ENCODE measurements at places on chromosomes 6 and 20.

DNA sequence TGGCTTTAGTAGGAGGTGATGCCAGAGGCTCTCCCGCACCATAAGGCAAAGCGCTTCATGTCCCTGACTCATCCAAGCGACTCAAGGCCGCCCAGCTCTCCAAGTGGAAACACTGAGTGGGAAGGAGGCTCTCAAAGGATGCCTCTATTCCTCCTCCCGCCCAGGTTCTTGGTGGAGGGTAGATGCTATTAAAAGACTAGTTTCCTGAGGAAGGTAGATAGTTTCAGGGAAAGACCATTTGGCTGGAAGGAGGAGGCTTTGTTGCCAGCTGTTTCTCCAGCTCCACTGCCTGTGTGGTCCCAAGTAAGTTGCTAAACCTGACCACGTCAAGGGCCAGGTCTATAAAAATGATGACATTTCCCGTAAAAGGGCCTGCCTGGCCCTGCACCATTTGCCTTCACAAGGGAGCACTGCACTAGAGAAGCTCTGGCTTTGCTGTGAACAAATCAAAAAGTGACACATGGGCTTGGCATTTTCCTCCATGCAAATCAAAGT lies 48.2 kb downstream of the GMDS start:
- peak; percentile 54 for DNase-seq

DNA sequence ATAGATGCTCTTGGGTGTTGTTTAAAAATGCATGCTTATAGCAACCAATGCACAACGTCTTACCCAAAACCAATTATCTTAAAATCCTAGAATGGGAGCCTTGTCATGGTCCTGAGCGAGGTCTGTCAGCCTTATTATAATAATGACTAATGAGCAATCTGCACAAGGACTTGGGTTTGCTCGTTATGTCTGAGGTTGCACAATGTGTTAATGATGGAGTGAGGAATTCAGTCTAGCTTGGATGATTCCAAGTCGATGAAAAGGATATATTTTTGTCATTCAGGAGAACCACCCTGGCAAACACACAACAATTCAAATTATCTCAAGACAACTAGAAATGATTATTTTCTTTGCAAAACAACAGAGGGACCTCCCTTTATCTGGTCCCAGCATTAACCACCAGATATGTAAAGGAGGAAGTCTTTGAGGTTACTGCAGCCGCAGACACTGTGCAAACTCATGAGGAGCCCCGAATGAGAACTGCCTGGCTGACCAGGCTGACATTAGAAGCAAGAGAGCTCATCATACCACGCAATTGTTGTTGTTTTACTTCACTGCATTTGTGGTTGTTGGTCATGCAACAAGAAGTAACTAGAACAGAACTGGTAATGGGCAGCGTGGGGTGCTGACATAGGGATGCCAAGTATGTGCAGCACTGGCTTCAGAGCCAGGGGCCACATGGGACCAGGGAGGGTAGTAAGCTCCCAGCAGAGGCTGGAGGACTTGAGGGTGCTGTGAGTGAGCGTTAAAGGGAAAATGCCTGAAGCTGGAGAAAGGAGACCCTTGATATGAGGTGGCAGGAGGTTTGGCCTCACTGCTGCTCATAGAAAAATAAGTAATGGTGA lies 488.3 kb downstream of the CDH26 start:
- DNase-seq, result no peak

GRCh38 chr6:158445426-158446085 lies 114.3 kb upstream of the TMEM181 start:
- DNase-seq, result no peak

DNA sequence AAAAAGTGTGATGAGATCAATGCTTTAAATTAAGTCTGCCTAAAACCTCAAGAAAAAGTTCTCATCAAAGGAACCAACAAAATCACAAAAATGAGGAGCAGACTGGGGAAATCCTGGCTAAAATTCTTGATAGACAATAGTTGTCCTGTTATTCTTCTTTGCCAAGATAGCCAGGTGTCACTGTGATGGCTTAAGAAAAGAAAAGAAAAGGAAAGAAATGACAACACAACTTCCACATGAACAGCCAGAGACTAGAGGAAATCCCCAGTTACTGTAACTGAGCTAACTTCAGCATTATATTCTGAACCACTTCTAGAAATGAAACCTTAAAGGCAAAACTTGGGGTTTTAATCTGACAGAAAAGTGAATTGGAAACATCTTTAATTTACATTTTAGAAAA lies 129.6 kb downstream of the CD24 start:
- DNase-seq, result no peak

- DNase-seq, result no peak
Observed at GRCh38 chr6:14922706-14923460, 323.0 kb upstream of the JARID2 start.

DNA sequence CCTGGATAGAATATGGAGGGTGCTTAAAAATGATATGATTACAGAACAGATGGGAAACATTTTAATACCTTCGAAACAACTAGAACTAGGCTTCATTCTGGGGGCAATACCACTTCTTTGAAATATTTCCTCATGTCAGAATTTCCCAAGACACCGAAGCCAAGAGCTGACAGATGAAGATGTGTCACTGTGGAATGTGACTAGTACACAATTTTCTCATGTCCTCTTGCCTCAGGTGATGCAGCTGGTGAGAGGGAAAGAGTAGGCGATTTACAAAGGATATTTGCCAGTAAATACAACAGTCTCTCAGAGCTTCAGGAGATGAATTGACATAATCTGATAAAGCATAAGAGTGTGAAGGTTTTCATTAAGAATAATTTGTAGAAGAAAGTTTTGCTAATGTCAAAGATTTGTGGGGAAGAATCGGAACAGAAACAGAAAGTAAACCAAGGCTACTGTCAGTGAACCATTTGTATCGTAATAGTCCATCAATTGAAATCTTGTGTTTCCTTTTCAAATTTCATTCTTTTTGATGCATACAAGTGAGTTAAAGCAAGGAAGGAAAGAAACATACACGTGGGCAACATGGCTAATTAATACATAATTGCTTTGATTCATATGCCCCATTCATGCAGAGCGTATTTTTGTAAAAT lies 164.7 kb upstream of the CCN2 start:
- DNase-seq, result no peak

DNA sequence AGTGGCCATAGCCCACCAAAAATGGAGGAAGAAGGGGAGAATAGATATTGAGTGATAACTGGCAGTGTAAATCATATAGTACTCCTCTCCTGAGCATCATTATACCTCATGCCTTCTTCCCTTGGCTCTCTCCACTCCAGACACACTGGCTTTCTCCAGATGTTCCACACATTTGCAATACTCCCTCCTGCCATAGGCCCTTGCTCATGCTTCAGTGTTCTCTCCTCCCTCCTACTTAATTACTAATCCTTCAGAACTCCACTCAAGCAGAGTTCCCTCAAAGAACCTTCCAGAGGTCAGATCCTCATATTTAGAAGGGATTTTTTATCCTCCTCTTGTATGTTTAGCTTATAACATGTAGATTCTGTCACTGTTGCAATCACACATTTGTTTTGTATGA lies 279.5 kb upstream of the SUPT3H start:
- peak; percentile 59 for DNase-seq

DNA sequence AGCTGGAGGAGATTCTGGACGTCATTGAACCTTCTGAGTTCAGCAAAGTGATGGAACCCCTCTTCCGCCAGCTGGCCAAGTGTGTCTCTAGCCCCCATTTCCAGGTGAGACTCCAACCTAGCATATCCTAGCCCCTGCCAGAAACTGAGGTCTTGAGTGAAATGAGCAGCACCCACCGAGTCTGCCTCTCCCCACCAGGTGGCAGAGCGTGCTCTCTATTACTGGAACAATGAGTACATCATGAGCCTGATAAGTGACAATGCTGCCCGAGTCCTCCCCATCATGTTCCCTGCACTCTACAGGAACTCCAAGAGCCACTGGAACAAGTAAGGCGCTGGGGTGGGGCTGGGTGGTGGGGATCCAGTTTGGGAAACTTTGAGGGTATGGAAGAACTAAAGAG lies 4.6 kb downstream of the MEA1 start:
- DNase-seq, result peak; percentile 36

- peak; percentile 100 for DNase-seq
Observed at GRCh38 chr6:16338577-16339264, 100.3 kb downstream of the GMPR start.

DNA sequence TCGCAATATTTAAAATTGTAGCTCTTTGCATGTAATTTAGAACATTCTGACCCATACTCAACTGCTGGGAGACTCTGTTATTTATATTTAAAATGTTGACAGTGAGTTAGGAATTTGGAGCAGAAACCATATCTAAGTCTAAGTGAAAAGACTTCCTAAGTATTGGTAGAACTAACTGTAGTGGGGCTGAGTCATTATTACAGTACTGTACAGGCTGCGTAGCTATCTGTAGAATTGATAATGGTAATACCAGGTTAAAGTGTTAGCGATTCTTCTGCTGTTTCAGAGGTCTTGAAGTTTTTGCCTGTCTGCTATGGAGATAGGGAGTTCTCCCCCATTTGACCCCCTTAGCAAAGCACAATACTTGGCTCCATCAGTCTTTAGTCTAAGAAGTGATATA lies 3.6 kb downstream of the TOP1 start:
- peak; percentile 16 for DNase-seq

DNA sequence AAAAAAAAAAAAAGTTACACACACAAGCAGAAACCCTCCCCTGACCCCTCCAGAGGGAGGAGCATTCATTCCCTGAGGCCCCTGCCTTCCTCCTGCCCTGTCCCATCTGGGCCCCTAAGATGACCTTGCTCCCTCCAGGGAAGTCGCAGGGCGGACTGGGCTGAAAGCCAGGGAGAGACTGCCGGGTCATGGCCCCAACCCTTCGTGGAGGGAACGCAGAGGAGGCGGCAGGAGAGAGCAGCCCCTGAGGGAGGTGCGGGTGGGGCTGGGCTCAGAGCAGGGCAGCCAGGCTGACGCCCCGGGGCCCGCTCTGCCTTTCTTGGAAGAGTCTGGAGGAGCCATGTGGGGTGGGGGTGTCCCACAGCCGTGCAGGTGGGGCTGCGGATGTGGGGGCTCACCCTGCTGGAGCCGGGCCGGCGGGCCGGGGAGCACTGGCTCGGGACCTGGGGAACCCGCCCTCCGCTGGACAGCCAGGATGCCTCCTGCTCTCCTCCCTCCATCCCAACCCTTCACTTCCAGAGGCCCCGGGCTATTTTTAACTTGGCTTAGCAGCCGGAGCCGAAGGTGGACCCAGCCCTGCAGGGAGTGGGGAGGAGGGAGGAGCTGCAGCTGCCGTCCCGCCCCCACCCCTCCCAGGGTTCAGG lies 15.0 kb upstream of the ABHD16B start:
- DNase-seq, result peak; percentile 23

DNA sequence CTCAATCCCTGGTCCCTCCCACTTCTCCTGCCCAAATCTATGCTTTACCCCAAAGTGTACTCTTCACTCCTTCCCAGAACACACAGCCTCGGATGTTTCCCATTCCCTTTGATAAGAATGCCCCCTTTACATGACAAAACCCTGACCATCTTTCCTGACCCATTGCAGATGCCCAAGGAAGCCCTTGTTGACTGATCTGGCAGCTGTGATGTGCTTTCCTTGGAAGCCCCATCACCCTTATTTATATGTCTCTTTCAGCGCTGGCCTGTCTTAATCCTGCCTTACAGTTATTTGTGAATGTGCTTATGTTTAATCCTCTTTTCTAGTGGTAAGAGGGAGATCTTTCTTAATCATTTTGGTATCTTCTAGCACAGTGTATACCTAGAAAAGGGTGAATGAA lies 523.1 kb downstream of the CD83 start:
- no peak for DNase-seq

DNA sequence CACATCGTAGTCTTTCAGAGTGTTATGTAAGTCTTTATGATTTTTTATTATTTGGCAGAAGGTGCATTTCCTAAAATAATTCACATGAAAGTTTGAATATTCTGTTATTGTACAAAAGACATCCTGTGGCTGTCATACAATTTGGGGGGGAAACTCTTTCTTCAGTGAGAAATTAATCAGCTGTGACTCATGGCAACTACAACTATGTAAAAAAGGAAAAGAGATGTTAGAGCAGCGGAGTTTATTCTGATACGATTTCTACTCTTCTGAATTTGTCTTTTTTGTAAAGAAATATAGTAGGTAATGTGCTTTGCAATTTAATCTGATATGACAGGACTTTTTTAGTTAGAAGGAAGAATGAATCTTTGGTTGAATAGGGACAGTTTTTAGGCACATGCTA lies 14.2 kb downstream of the COL19A1 start:
- no peak for DNase-seq

DNA sequence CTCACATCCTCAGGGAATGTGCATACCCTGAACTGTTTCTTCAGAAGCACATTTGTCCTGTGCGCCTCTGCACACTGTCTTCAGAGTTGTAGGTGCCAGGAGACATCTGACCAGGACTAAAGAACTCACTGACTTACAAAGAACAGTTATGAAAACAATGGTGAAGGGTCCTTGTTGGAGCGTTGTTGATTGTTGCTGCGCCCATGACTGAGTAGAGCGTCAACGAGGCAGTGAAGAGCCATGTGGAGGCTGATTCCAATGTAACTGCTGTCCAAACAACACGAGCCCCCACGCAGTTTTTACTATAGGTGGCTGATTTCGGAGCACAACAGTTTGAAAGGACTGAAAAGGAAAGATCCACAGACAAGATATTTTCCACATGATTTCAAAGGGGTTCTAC lies 380.3 kb downstream of the CDH26 start:
- no peak for DNase-seq

- DNase-seq, result no peak
Observed at GRCh38 chr6:118750143-118750542, 98.8 kb upstream of the CEP85L start.

DNA sequence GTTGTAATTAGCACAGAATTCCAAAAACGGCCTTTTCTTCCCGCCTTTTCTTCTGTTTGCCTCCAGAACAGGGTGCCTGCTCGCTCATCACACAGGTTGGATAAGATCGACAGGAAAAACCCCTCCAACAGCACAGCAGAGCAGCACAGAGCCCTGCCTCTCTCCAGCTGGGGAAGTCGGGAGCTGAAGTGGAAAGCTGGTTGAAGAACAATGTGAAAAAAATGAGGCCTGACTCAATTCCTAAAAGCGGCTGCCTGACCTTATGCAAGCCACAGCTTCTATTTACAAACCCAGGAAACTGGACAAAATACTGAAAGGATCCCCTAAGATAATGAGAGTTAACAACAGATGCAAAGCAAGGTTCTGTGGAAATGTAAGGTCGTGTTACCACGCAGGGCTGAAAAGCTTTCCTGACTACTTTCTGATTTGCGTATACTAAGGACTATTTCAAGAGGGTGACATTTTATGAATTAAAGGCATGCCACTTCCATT lies 116.9 kb downstream of the TTLL2 start:
- DNase-seq, result no peak

DNA sequence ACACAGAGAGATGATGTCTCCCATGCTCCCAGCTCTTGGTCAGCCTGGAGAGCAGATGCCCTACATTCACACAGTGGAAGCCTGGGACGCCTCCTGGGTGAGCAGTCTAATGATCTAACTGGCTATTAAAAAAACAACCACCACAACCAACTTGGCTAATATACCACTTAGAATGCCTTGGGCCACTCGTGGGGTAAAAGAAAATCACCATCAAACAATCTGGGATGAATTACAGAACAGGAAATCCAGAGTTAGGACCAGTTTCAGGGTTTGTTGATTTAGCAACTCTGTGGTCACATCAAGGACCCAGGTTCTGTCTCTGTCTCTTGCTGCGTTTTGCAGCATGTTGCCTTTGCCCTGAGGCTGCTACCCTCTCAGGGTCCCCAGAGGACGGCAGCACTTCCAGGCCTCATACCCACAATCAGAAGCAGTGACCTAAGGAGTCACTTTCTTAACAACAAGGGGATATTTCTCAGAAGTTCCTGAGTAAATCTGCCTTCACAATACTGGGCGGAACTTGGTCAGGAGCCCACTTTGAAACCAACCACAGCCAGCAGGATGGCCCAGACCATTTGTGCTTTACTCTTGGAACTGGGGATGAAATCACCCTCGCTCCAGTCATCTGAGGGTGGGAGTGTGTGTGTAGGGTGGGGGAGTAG lies 118.7 kb downstream of the CLIC5 start:
- DNase-seq, result peak; percentile 75

Measured in fibroblast of skin of back (primary cell).